Activated CD8-positive, alpha-beta memory T cell treated with anti-CD3 and anti-CD28 coated beads for 24 hours (primary cell): ENCODE measurements at places on chromosomes 13 and 19.
A peak's percentile ranks its signal among the peaks of the same experiment; 100 is the strongest.

- no peak for DNase-seq
Measured at GRCh38 chr13:41716236-41716635, 244.7 kb downstream of the VWA8 start.

DNA sequence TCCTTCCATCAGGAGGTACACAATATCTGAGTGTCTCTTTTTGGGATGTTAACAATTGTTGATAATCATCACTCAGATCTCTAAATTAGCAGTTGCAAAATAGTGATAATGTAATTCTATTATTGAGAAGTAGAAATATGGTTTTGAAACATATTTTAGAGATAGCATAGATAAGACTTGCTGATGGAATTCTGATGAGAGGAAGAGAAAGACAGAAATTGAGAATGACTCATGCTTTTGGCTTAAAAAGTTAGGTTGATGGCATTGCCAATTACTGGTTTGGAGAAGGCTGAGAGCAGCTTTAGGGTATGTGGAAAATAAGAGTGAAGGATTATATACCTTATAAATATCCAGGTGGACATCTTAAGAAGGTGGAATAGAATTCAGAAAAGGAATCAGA is 106.4 kb upstream of the EDNRB start:
- no peak for DNase-seq

GRCh38 chr19:29714371-29714952 is 599 bp downstream of the C19orf12 start:
- DNase-seq: peak; percentile 87

DNA sequence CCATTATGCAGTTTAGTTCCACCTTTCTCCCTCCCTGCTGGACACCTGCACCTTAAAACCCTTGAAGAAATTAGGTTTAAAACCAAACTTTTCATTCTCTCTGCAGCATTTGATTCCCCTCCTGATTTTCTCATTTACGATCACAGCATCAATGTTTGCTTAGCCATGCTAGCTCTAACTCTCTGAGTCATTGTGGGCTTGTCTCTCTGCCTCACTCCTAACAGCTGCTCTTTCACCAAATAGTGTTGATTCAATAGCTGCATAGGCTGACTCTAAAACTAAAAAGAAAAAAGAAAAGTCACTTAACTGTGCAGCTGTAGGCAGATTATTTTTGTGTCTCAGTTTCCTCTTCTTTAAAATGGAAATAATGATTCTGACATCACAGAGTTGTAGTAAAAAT is 1124.9 kb downstream of the DIAPH3 start:
- no peak for DNase-seq
